T47D (cell line): ENCODE measurements at places on chromosomes 1 and 21.

GRCh38 chr1:64240206-64240605 is 36.8 kb downstream of the UBE2U start:
- DNase-seq, result no peak

- peak; percentile 58 for DNase-seq
Observed at GRCh38 chr1:13543451-13544220, 29.8 kb upstream of the LRRC38 start.

DNA sequence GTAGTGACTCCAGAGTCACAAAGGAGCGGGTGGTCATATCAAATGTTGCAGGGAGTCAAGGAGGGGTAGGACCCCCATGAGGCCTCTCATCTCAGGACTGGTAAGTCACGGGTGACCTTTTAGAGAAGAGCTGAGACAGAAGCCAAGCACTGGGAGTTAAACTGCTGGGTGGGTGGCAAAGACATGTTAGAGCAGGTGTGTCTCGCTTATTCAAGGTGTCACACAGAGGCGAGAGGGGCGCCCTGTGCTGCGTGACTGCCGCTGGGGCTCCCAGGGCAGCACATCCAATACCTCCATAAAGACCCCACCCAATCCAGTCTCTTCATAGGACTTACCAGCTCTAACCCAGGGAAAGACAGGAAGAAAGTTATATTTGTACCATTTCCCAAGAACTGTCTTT is 15.2 kb downstream of the CASQ2 start:
- no peak for DNase-seq

DNA sequence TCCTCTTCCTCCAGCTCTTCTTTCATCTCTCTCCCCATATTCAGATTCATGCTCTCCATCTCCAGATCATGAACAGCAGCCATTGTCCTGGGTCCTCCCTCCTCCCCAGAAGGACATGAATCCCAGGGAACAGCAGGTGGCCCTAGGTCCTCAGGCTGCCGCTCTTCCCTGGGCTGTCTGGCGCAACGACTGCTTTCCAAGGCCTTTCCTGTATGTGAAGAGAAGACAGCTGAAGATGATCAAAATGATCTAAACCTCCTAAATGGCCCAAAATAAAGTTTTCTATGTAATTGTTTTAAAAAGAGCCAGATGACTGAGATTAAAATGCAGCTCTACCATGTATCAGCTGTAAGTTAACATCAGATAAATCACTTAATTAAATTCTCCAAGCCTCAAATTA is 22.5 kb downstream of the RHBDL2 start:
- DNase-seq, result peak; percentile 24

DNA sequence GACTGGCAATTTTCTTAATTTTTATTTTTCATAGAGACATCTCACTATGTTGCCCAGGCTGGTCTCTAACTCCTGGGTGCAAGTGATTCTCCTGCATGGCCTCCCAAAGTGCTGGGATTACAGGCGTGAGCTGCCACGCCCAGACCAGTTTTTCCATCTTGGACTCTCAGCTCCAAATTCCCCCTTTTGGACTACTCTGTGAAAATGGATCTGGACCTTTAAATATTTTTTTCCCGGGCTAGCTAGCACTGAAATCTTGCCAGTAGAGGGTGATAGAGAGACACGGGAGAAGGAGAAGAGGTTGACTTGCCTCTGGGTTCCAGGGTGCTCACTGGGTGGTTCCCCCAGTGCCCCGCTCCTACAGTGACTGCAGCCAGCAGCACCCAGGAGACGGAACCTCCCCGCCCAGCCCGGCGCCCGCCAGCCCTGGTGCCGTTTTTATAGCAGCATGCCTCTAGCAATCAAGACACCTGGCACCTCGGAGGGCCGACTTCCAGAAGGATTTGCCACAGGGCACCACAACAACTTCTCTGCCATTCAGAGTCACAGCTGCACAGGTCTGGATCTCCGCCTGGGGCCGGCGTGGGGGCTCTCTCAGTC is 34.7 kb upstream of the SCCPDH start:
- peak; percentile 89 for DNase-seq

GRCh38 chr1:157773493-157774350 is 3.2 kb downstream of the FCRL2 start:
- DNase-seq, result no peak

DNA sequence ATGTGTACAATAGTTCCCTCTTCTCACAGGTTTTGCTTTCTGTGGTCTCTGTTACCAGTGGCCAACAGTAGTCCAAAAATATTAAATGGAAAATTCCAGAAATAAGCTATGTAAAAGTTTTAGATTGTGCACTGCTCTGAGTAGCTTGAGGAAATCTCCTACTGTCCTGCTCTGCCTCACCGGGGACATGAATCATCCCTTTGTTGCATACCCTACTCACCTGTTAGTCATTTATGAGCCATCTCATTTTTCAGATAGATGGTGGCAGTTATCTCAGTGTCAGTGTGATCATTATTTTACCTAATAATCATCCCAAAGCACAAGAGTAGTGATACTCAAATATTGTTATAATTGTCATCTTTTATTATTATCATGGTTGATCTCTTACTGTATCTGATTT is 688.1 kb downstream of the PLA2G4A start:
- no peak for DNase-seq

DNA sequence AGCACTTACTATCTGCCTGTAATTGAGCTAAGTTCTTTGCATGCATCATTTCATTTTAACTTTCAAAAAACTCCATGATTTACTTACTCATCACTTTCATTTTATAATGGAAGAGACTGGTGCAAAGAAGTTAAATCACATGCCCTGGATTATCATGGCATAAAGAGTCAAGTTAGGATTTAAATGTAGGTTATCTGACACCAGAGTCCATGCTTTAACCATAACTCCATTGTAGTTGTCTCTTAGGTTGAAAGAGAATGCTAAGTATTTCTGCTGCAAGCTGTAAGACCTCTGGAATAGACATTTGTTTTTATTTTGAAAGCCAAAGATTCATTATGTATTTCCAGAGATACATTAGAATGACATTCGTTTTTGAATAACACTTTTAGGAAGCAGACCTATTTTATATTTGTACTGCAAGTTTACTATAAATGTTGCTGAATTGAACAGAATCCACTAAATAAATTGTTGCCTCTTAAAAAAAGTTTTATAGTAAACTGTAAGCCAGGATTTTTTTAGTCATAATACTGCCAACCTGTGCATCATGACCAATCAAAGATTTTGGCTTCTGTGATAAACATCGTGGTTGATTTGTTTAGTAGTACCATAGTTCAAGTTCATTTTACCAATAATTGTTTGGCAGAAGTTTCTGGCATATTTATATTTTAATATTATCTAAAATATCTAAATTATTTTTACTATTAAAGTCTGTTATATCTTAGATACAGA is 26.1 kb downstream of the CFH start:
- DNase-seq, result peak; percentile 20

GRCh38 chr1:3543076-3544039 is 68.0 kb downstream of the MEGF6 start:
- DNase-seq, result peak; percentile 19

DNA sequence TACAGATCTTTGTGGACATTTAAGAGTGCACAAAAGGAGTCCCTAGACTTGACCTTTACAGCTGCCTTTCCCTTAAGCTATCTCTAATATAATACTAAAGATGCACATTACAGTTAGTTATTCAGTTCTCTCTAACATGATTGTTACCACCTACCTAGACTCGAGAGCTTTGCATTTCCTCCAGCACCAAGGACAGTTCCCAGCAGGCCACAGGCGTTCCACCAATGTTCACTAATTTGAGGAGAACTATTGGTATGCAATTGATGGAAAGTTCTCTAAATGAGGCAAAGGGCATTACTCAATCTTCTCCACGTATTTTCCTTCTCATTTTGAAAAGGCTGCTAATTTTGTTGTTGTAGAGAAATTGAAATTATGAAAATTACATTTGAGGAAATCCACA is 5.4 kb upstream of the NTNG1 start:
- no peak for DNase-seq

DNA sequence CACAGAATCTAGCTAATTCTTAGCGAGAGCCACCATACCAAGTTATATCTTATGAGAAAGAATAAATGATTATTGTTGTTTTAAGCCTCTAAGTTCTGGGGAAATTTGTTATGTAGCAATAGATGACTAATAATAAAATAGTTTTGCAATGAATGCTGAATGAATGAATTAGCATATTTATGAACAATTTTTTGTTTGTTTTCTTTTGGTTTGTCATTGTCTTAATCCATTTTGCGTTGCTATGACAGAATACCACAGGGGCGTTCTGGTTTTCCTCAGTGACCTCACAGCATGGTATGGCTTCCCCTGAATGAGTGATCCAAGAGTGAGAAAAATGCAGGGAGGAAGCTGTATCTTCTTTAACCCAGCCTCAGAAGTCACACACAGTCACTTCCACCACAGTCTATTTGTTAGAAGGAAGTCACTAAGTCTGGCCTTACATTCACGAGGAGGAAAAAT is 53.8 kb upstream of the HPDL start:
- no peak for DNase-seq

GRCh38 chr1:58515794-58516401 is 30.6 kb downstream of the OMA1 start:
- DNase-seq, result peak; percentile 79

DNA sequence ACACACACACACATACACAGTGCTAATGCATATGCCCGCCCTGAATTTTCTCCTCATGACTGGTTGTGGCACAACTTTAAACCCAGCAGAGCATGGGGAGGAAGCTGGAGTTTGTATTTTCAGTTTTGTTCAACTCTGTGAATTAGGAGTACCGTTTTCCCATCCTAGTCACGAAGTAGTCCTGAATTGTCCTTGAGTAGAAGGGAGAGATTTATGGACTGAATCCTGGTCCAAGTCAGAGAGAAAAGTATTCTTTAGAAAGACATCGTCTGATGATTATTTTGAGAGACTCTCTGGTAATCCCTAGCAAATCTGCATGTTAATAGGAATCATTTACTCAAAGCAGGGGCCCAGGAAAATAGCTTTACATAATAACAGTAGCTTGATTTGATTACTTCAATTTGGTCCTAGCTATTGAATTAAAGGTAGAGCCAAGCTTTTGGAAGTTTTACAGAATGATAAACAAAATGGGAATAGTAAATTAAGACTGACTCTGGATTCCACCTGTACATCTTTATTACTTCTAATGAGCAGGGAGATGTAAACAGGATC is 60.5 kb upstream of the OLIG2 start:
- no peak for DNase-seq

DNA sequence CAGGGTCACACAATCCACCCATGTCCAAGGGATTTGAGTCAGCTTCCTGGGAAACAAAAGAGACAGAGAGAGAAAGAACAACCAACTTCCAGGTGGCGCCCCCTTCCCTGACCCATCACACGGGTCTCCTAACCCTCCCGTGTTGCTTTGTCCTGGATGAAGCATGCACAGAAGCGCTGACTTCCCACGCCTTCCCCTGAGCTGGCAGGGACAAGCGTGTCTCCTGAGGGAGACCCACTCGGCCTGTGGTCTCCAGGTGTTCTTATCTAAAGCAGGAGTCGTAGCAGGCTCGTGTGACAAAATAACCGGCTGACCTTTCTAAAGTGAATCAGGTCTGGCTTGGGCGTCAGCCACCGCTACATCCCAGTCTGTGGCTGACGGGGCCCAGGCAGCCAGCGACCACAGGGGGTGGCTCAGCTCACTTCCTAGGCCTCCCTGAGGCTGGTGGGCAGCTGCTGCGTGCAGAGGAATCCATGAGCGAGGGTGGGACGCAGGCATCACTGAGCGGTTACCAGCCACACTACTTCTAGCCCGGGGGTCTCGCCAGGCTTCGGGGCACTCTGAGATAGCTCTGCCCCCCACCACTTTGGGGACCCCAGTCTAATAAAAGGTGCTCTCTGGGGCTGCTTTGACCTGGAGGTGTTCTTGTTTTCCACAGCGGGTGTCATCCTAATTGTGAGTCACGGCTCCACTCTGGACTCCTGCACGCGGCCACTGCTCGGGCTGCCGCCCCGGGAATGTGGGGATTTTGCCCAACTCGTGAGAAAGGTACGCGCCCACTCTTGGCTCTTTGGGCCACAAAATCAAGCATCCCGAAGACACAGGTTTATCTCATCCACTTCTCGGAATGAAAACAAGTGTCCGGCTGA is 40.4 kb downstream of the UBASH3A start:
- no peak for DNase-seq

DNA sequence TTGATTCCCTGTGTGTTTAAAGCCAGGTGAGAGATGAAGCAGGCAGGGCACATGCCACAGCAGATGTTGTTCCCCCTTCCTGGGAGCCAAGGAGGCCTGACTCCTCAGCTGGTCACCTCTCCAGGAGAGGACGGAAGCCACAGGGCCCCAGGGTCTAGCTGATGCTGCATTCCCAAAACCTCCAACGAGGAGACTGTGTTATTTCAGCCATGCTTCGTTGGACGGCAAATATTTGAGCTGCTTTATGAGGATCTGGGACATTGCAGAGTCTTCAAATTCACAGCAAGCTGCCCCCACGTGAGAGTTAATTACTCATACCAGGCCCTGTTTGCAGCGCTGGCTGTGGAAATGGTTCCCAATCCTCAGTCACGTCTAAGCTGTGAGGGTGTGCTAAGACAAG is 85.3 kb downstream of the CDC7 start:
- DNase-seq, result no peak

DNA sequence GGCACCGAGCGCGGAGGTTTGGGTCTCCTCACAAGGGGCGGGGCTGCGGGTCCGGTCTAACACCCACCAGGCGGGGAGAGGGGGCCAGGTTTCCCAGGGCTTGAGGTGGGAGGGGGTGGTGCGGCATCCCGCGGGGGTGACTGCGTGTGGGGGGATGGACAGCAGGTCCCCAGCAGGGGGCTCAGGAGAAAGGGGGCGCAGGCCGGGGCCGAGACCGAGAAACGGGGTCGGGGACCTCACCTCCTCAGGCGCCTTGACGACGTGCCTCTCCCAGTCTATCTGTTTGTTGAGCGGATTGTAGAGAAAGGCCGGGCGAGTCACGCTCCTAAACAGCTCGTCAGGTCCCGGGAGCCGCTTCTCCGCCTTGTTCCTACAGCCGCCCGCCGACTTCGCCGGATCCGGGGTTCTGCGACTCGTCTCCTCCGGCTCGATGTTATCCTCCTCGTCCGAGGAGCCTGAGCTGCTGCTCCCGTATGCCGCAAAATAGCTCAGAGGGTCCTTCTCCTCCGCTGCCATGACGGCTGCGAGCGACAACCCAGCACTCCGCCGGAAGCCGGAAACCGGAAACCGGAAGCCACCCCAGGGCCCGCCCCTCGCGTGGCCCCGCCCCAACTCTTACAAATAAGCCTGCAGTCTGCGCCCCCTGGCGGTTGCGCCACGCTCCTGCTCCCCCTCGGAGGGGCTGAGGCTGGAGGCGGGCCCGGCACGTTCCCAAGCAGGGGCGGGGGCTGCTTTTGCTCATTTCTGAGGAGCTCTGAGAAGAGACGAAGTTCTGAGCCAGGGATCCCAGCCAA is at the start of gene C1orf52:
Gene C1orf52, minus strand, starts transcription at position 545 of the 794 bp plus-strand sequence. Its CDS starts 29 bp downstream, at position 516.
- DNase-seq, result peak; percentile 89
